ENCODE measurements at places on chromosomes 16 and 17.

GRCh38 chr17:38961413-38961812, 5.8 kb downstream of the FBXO47 start:
- no peak for DNase-seq

DNA sequence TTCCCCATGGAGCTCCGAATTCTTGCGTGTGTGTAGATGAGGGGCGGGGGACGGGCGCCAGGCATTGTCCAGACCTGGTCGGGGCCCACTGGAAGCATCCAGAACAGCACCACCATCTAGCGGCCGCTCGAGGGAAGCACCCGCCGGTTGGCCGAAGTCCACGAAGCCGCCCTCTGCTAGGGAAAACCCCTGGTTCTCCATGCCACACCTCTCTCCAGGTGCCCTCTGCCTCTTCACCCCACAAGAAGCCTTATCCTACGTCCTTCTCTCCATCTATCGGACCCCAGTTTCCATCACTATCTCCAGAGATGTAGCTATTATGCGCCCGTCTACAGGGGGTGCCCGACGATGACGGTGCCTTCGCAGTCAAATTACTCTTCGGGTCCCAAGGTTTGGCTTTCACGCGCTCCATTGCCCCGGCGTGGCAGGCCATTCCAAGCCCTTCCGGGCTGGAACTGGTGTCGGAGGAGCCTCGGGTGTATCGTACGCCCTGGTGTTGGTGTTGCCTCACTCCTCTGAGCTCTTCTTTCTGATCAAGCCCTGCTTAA, 617 bp upstream of the SENP3 start:
- DNase-seq = peak; percentile 90

DNA sequence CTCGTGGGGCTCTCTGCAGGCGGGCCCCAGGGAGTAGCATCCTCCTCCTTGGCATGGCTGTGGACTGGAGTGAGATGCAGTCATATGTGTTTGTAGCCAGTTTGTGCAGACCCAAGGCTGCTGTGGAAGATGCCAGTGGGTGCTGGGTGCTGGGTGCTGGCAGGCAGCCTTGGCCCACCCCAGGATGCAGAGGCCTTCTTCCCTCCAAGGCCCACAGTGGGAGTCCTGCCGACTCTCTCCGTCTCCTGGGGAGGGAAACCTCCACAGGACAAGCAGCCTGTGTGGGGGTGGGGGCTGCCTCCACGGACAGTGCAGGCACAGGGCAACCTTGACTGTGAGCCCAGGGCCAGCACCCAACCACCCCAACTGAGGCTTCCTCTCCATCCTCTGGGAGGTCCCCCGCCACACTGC, 13.8 kb upstream of the TMEM92 start:
- DNase-seq = no peak

- DNase-seq = no peak
Observed at GRCh38 chr17:1298606-1299005, 19.1 kb downstream of the TRARG1 start.

- DNase-seq = no peak
Observed at GRCh38 chr17:19880393-19880792, 12.7 kb upstream of the ULK2 start.

DNA sequence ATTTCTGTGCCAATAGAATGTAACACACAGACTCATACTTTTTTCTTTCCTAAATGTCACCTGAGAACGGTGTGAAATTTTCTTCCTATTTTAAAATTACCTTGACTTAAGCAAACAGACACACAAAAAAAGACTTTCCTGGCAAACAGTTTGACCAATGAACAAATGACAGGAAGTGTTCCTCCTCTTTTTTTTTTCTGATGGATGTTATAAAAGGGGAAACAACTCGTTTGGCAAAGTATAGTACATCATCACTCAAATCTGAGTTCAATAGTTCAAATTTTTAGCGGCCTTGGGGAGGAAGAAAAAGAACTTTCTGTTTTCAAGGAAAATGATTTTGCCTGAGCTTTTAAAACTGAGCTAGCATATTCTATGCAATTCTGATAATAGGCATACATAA, 19.8 kb downstream of the HS3ST3A1 start:
- no peak for DNase-seq

DNA sequence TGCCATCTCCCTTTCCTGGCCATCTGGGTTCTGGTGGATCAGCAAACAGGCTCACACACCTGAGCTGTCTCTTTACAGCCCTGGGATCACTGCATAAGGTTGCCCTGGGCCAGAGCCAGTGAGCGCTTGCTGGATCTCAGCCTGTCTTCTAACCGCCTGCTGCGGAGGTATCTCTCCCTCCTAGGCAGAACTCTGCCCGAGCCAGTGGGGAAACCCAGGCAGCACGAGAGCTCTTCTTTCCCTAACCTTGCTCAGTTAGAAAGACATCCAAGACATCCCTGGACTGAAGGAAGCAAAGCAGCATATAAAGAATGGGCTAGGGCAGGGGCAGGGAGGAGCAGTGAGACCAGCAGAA, 6.4 kb downstream of the HAS3 start:
- DNase-seq = no peak

DNA sequence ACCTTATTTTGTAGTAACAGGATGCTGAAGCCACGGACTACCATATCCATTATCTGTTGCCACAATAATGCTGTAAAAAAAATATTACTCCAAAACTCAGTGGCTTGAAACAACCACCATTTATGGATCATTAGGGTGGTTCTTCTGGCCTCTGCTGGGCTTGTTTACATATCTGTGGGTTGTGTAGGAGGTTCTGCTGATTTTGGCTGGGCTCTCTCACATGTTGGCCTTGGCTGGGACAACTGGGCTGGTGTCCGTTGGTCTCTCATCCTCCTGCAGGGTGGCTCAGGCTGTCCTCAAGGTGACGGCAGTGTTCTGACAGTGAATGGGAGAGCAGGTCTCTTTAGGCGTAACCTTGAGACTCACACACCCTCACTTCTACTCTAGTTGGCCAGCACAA, 76.0 kb downstream of the GPR139 start:
- DNase-seq = no peak

DNA sequence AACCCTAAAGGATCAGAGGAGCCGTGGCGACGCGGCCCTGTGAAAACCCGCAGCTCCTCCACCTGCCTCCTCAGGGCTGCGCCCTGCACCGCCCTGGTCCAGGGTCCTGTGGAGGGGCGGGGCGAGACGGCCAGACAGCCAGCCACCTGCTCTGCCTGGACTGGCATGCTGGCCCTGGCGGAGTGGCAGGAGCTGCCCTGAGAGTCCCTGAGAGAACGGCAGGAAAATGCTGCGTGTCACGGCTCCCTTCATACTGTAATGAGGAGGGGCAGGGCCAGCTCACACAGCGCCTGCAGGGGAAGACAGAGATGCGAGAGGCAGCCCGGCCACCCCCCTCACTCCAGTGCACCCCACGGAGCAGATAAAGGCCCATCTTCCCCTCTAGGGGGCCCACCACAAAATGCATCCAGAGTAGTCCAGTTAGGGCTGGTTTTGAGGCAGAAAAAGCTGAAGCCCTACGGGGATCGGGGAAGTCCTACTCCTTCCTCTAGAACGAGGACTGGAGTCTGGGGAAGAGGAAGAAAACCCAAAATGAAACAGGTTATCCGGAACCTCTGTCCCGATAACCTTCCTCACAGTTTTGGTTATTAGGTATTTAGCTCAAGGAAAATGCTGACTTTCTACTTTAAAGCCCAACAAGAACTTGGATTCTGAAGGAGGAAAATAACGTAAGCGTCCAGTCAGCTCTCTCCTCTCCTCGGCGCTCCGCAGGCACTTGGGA, 97.6 kb upstream of the DNAH17 start:
- DNase-seq = no peak

DNA sequence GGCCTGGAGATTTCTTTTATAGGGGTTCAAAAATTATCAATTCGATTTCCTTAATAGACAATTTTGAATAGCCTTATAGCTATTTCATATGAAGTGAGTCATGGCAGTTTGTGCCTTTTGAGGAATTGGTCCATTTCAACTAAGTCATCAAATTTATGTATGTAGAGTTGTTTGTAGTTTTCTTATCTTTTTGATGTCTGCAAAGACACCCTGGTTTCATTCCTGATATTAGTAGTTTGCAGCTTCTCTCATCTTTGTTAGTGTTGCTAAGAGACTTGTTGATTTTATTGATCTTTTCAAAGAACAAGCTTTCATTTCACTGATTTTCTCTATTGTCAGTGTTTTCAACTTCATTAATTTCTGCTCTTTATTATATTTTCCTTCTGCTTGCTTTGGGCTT, 44.2 kb downstream of the N4BP1 start:
- DNase-seq = no peak

GRCh38 chr17:33284022-33284421, 9.1 kb downstream of the ASIC2 start:
- no peak for DNase-seq

DNA sequence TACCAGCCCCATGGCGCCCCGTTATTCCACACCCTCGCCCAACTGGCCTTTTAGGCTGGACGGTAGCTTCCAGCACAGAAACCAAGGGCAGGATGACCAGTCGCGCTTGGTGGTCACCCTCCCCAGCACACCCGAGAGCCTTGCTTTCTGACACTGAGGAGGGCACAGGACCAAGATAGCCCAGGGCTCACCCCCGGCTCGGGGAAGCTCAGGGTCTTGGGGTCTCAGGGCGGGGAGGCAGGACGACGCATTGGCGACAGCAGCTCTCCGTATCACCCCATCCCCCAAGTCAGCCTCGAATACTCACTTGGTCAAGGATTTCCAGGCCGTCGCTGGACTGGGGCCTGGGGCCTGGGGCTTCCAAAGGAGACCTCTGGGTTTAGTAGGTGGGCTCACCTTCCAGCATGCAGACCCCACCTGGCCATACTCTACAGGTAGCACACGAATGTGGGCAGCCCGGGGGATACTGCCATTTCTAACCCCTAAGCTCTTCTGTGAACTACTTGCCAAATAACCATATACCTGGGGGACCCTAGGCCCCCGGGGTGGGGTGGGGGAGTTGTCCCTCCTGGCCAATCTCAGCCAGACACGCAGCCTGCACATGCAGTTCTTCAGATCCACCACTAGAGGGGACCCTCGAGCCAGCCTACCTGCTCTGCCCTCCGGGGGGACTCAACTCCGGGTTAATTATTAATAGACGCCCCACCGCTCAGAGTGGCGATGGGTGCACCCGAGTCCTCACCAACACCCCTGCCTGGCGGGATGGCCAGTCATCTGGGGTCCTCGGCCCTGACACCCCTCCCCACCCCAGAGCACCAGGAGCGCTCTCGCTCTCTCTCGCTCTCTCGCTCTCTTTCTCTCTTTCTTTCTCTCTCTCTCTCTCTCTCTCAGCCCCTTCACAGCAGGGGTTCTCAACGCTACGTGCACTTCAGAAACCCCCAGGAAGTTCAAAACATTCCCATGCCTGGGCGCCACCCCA, 30.0 kb downstream of the TBC1D16 start:
- DNase-seq = peak; percentile 91

GRCh38 chr16:26901196-26901861, 165.4 kb upstream of the C16orf82 start:
- no peak for DNase-seq

GRCh38 chr16:57325458-57325857, 33.1 kb upstream of the CCL22 start:
- DNase-seq = no peak

GRCh38 chr17:82871056-82871775, 31.4 kb upstream of the ZNF750 start:
- peak; percentile 87 for DNase-seq

DNA sequence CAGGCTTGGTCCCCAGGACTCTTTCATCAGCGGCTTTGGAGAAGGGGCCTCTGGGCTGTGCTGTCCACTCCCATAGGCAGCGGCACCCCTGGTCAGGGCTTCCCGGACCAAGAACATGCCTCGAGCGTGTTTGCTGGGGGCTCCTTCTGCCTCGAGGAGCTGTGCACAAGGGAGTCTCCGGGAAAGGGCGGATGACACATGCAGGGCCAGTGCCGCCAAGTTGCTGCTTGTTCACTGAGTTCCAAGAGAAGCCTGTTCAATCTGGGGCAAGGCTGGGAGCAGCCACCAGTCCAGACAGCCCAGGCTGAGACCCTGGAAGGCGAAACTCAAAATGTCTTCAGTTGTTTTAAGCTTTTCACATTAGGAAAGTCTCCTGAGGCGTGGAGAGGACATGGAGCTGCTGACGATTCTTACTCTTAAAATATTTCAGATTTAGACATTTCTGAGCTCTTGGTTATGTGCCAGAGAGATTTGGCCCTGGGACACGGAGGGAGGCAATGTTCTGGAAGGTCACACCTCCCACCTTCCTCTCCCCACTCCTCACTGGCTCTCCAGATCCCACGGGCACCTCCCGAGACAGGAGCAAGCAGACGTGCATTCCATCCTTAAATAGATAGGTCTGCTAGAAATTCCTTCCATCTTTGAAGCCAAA, 84.5 kb upstream of the ZNF469 start:
- DNase-seq = no peak

- no peak for DNase-seq
Observed at GRCh38 chr16:30786936-30787612, at the start of gene ZNF629. Gene ZNF629, minus strand, starts transcription at chr16:30787205. Its CDS starts 2,723 bp downstream, at chr16:30784482.

DNA sequence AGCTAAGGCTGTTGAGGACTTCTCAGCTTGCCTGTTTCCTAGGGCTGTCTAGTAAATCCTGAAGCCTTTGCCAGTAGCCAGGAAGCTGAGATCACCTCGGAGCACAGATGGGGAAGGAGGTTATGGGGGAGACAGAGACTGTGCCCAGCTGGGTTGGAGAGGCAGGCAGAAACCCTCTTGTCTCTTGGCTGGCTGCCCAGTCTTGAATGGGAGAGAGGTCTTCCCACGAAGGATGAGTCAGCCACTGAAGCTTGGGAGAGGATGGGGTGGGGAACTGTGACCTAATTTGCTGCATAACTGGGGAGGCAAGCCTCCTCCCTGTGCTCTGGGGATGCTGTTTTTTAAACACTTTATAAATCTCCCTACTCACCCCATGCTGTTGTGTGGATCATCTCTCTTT, 69.8 kb downstream of the SHISA9 start:
- DNase-seq = no peak

- no peak for DNase-seq
Observed at GRCh38 chr17:83195330-83196023, 116.1 kb downstream of the METRNL start.

DNA sequence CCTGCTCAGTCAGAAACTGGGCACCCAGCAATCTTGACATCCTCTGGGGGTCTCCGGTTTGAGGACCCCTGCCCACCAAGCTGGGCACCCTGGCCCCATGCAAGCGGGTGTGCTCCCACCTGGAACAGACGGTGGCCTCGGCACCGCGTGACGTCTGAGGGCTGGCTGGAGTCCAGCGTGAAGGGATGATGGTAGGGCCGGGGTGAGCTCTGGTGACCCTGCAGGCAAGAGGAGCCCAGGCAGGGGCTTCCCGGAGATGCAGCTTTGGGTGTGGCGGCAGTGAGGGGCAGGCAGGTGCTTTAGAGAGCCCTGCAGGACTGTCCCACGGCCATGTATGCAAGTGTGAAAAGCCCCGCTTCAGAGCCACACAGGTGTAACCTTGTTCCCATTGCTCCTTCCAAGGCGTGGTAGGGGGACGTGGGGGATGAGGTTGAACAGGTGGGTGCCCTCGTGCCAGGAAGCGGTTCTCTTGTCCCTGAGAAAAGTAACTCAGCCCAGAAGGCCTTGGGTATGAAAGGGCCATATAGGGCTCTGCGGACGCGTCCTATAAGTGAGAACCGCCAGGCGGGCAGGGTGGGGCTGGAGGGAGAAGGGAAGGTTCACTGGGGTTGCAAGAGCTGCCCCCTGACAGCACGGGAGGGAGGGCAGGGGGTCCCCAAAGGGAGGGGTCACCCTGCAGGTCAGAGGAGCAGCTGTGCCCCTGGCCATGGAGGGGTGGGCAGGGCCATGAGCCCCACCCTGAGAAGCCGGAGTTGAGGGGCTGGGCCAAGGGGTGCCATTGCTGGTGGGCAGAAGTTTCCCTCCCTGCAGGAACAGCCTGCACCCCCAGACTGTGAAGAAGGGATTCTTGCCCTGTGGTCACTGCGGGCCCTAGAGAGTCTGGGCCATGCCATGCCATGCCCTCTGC, 9.2 kb downstream of the RGS11 start:
- no peak for DNase-seq

GRCh38 chr17:39923836-39924690, 3.3 kb downstream of the ORMDL3 start:
- no peak for DNase-seq

- no peak for DNase-seq
Observed at GRCh38 chr17:21165922-21166594, 39.3 kb downstream of the DHRS7B start.

All from GM10248 (cell line).